ENCODE measurements at places on chromosomes 11 and 22.

DNA sequence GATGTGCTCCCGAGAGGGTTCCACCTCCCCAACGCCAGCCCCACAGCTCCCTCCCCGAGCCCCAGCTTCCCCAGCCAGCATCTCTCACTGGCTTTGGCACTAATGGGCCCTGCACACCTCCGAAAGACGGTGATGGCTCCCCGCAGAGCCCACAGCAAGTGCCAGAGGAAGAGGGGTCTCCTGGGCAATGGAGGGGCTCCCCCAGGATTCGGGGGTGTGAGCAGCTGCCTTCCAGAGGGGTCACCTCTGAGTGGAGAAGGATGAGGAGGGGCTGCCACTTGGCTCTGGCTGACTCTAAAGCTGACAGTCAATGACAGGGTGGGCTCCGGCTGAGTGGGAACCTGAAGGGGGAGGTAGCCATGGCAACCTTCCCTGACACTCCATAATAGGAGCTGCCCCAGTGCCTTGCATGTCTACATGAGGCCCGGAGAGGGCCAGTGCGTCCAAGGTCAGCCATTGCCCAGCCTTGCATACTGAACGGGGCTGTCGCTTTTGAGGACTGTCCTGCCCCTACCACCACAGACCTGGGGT lies 98.6 kb upstream of the SYT13 start:
- no peak for DNase-seq

- DNase-seq, result no peak
These were observed 477 bp downstream of the ZBTB16 start for GRCh38 chr11:114059984-114060391.

DNA sequence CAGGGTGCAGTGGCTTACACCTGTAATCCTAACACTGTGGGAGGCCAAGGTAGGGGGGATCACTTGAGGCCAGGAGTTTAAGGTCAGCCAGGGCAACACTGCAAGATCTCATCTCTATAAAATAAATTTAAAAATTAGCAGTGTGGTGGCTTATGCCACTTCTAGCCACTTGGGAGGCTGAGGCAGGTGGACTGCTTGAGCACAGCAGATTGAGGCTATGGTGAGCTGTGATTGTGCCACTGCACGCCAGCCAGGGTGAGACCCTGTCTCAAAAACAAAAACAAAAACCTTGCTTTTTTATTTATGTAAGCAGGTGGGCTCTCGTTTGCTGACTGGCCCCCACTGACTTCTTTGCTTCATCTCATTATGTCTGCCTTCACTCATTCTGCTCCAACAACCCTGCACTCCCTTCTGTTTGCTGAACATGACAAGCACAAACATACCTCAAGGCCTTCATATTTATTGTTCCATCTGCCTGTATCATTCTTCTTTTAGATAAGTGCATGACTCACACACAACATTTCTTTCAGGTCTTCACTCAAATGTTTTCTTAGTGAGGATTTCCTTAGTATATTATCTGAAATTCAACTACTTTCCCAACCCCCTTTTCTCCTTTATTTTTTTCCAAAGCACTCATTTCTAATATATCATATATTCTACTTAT lies 32.4 kb upstream of the CLNS1A start:
- DNase-seq, result no peak

DNA sequence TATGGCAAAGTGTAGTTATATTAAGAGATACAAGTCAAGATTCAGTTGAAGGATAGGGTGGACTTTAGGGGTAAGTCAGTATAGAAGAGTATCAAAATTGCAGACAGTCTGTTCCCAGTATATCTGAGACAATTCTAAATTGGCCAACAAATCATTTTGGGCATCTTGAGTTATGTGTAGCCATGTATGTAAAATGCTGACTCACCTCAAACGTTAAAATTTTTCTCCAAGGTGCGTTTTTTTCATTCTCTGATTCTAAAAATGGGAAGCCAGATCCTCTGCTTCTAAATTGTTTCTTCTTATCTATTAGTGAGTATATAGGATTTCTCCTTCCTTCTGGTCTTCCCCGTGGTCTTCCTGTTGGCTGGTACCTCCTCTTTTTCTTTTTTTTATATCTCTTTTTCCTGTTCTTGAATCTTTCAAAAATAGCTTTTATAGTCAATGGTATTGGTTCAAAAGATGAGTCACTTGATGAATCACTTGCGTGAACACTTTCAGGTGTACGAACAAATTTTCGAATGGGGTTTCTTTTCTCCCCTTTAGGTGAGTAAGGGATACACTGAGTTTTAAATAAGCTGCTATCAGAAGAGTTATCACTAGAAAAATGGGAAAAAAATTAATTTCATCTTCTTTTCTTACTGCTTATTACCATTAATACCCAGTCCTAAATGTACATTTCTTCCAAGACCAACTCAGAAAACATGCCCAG lies 3.2 kb downstream of the TAF1D start:
- no peak for DNase-seq

DNA sequence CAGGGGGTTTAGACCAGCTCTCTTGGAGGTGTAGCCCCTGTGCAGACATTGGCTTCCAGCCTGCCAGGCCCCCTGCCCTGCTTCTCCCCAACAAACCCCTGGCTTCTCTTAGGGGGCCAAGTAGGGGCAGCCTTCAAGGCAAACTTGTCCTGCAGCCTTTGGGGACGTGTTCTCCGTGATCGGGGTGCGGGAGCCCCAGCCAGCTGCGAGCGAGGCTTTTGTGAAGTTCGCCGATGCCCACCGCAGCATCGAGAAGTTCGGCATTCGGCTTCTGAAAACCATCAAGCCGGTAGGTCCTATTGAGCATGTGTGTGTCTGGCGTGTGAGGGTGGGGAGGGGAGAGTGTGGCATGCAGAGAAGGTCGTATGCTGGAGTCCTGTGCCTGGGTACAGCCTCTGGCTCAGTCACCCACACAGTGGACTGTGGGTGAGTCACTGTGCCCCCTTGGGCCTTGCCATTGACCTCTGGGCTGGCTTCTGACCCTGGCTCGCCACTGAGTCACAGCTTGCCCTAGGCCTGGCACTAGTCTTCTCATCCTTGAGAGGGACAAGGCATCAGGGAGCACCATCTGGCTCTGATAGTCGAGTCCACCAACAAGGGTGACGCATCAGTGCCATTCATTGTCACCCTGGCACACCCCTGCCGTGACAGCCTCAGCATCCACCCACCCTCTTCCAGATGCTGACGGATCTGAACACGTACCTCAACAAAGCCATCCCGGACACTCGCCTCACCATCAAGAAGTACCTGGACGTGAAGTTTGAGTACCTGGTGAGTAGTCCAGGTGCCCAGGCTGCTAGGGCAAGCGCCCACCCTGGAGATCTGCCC lies 11.4 kb downstream of the SLC16A8 start:
- DNase-seq, result no peak

GRCh38 chr22:24731761-24732160 lies 42.8 kb downstream of the PIWIL3 start:
- DNase-seq, result no peak

Measured in stimulated activated CD4-positive, alpha-beta T cell treated with anti-CD3 and anti-CD28 coated beads, Interleukin-15, amount 100 ng/mL, for 1 hour (primary cell).